ENCODE measurements at places on chromosomes 2 and 18. TPM values are rescaled to one million over a fixed set of nuclear protein-coding genes. Genes with fewer than 3 reads are reported as not detected.

DNA sequence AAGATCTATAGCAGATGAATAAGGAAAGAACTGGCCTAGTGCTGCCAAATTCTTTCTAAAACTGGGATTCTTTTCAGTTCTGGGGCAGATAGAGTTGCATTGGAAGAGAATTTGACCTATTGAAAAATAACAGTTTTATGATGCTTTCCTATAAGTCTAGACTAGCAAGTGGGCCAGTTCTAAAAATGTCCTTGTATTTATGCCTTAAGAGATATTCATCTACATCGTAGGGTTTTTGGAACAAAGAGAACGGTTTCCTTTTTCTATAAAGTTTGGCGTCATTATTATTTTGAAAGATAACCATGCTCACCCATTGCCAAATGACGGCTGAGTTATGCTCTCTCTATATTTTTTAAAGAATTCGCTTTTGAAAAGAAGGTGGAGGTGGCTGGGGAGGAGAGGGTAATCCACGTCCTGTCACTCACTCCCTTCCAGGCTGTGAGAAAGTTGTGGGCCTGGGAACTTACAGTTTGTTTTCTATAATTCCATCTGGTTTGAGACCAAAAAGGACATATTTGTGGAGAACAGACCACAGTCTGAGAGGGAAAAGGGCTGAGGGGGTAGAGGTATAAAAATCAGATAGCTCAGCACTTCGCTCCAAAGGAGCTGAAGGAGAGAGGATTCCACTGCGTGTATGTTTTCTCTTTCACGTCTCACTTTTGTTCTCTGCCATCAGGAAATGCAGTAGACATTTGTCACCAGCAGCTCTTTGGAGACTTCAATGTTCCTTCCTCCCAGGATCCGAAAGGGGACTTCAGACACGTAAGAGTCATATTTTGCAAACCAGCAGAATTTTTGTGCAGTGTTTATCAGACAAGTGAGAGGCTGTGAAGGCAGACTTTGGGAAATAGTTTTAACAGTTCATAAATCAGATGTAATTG lies 281.9 kb upstream of the FN1 start:
- DNase-seq = no peak
- no peaks in the 10 kb centered on the region for H3K4me1 ChIP-seq
- H3K36me3 ChIP-seq = no peaks in the 10 kb centered on the region
- H3K27ac ChIP-seq = no peak overlapping the region
- H3K27me3 ChIP-seq = no peaks in the 10 kb centered on the region

DNA sequence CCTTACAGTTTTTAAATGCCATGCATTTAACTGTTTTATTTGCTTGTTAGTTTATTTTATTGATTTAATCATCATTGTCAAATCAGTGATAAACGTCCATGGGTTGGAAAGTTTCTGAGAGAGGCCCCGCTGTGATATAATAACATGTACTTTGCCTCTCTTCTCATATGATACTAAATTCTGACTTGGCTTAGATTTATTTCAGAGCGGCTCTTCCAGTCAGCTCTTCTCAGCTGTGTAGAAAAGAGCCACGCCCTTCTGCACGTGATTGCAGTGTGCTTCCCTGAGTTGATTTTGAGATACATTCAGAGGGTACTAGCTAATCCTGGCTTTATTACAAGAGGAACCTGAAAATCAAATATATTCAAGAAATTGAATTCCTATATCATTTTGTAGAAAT lies 218.6 kb downstream of the KCNE4 start:
- no peak overlapping the region for H3K27ac ChIP-seq
- H3K4me3 ChIP-seq = no peak overlapping the region
- no peaks in the 10 kb centered on the region for H3K27me3 ChIP-seq
- no peaks in the 10 kb centered on the region for H3K4me1 ChIP-seq

DNA sequence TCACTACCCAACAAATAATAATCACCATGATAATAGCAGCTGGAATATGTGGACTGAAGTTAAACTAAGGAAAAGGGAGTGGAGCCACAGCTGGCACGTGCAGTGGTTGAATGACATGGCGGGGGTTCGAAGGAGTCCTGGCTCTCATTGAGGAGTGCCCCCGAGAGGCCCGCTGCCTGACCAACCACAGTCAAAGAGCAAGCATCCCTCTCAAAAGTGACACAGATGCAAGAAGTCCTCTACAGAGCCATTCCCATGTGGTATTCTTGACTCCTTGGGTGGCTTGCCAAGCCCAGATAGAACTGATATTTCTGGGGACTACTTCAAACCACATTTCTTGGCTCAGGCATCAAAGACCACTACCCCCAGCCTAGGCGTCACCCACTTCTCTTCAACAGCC lies 405.1 kb downstream of the TNS1 start:
- no peak for DNase-seq
- peaks cover 4% of the 10 kb centered on the region for H3K4me1 ChIP-seq
- H3K27ac ChIP-seq = no peak overlapping the region
- H3K4me3 ChIP-seq = no peak overlapping the region
- no peaks in the 10 kb centered on the region for H3K36me3 ChIP-seq
- no peaks in the 10 kb centered on the region for H3K27me3 ChIP-seq

DNA sequence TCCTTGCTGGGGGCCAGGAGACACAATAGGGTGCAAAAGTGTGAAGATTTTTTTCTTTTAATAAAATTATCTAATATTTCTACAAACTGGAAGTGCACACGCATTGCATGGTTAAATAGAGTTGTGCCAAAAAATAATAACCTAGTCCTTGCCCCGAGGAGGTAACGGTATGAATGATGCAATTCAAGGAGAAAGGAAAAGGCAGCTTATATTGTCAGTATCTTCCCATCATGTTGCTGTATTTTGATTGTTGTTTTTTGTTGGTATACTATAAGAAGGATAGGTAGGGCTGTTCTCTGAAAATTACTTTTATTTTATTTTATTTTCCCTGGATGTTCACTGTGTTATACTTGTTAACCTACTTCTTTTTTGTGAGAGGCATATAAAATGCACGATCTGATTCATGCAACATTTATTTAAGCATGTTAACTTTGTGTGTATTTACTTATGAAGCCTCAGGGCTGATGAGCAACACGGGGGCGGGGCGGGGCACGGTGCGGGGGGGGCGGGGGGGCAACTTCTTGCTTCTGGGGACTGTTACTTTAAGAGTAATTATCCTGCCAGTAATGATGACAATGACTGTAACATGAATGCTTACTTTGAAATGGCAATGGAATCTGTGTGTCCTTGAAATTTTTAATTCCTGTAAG lies 118.6 kb downstream of the AQP4 start:
- no peak overlapping the region for H3K4me3 ChIP-seq
- H3K27me3 ChIP-seq = no peaks in the 10 kb centered on the region
- no peak overlapping the region for H3K27ac ChIP-seq
- no peak for DNase-seq

DNA sequence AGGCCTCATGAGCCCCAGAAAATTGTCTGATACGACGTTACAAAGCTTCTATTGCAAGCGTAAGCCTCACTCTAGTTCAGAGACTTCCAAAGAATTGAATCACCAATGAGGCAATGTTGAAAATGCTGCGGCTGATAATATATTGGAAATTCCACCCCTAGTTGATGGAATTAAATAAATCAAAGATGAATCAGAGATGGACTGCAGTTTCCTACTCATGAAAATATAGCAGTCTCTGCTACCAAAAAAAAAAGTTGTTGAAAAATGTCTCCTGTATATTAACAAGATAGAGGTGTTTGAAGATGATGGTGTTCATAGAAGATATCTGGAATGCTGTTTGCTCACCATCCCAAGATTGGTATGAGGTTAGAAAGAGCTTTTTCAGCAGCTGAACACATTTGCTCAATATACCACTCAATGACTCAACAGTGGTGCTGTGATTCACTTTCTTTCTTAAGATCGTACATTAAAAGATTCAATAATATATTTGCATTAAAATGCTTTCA lies 99.8 kb upstream of the ARHGAP28 start:
- DNase-seq = no peak
- no peak overlapping the region for H3K4me3 ChIP-seq
- no peaks in the 10 kb centered on the region for H3K4me1 ChIP-seq
- no peak overlapping the region for H3K27ac ChIP-seq
- H3K27me3 ChIP-seq = no peaks in the 10 kb centered on the region

DNA sequence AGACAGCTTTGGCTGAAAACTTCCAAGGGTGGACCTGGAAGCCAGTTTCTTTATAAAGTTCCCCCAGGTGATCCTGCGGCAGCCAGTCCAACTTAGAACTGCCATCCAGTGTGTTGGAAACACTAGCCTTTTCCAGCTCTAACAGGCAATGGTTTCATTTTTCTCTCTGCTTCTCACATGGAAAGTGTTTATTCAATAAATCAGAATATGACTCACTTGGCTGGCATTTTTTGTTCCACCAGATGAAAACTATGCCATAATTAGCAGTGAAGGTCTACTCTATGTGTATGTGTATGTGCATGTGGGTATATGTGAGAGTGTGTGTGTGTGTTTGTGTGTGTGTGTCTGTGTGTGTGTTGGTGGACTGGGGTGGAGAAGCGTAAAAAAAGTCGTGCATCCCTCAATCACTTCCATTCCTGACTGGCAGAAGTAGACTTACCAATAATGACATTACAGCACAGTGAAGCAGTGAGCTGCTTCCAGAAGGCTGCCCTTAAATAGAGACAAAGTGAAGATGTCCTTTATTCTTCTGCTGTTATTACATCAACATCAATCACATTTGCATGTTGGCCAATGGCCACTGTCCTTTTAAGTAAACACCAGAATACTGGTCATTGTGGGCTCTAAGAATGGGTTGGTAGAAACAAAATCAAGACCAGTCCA lies 90.9 kb upstream of the SETBP1 start:
- no peaks in the 10 kb centered on the region for H3K36me3 ChIP-seq
- no peaks in the 10 kb centered on the region for H3K27me3 ChIP-seq
- DNase-seq = no peak
- H3K4me1 ChIP-seq = no peaks in the 10 kb centered on the region
- H3K4me3 ChIP-seq = no peak overlapping the region

GRCh38 chr2:10079870-10080535 lies at the start of gene CYS1:
TSS of gene CYS1 (minus strand) at chr2:10080411. CDS start at chr2:10080223, 188 bp downstream.
- H3K4me3 ChIP-seq = peak within 1 kb of the TSS; percentile 32
- no peak for DNase-seq
- no peaks in the 10 kb centered on the region for H3K27me3 ChIP-seq
- H3K36me3 ChIP-seq = no peaks in the 10 kb centered on the region
- no peak within 1 kb of the TSS for H3K27ac ChIP-seq
- H3K4me1 ChIP-seq = peaks cover 9% of the 10 kb centered on the region

Gene FKBP7
- total RNA-seq = 1.4 TPM

Gene ACMSD
- not detected for total RNA-seq

DNA sequence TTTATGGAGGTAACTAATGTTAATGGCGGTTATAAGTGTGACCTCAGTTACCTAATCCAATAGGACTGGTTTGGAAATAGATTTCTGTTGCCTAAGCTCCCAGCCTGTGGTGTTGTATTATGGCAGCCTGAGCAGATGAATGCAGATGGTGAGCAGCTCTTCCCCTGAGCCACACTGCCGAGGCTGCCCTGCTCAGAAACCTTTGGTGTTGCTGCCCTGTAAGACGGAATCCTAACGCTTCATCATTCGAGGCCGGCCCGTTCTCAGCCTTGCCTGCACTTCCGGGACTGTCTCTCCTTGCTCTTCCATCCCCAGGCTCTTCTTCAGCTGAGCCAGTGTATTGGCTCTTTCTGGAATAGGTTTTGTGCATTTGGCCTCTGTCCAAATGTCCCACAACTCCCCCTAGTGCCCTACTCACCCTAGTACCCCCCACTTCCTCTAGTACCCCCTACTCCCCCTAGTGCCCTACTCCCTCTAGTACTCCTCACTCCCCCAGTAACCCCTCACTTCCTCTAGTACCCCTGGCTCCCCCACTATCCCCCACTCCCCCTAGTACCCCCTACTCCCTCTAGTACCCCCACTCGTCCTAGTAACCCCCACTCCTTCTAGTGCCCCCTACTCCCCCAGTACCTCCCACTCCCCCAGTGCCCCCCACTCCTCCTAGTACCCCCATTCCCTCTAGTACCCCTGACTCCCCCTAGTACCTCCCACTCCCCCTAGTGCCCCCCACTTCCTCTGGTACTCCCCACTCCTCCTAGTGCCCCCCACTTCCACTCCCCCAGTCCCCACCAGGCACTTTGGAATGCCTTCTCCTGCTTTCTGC lies 106.0 kb upstream of the TAF1B start:
- peaks cover 42% of the 10 kb centered on the region for H3K4me1 ChIP-seq
- no peak for DNase-seq
- no peaks in the 10 kb centered on the region for H3K27me3 ChIP-seq
- no peaks in the 10 kb centered on the region for H3K36me3 ChIP-seq
- H3K27ac ChIP-seq = no peak overlapping the region

DNA sequence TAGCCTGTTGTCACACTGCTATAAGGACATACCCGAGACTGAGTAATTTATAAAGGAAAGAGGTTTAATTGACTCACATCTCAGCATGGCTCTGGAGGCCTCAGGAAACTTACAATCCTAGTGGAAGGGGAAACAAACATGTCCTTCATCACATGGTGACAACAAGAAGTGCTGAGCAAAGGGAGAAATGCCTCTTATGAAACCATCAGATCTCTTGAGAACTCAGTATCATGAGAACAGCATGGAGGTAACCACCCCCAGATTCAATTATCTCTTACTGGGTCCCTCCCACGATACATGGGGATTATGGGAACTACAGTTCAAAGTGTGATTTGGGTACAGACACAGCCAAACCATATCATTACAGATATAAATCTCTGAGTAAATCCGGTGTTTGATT lies 148.7 kb downstream of the PRPF40A start:
- no peak overlapping the region for H3K27ac ChIP-seq
- no peaks in the 10 kb centered on the region for H3K4me1 ChIP-seq
- no peak for DNase-seq
- H3K4me3 ChIP-seq = no peak overlapping the region
- H3K36me3 ChIP-seq = no peaks in the 10 kb centered on the region
- no peaks in the 10 kb centered on the region for H3K27me3 ChIP-seq

GRCh38 chr2:223414646-223415045 lies 187.5 kb downstream of the SCG2 start:
- no peaks in the 10 kb centered on the region for H3K27me3 ChIP-seq
- H3K4me3 ChIP-seq = no peak overlapping the region
- DNase-seq = no peak
- H3K27ac ChIP-seq = no peak overlapping the region

- H3K4me3 ChIP-seq = no peak overlapping the region
- no peaks in the 10 kb centered on the region for H3K36me3 ChIP-seq
- H3K27ac ChIP-seq = no peak overlapping the region
- DNase-seq = no peak
- H3K27me3 ChIP-seq = no peaks in the 10 kb centered on the region
These were observed 20.4 kb downstream of the GPD2 start for GRCh38 chr2:156456616-156457015.
